ENCODE measurements at places on chromosomes 2 and 18.
A peak's percentile ranks its signal among the peaks of the same experiment; 100 is the strongest.

DNA sequence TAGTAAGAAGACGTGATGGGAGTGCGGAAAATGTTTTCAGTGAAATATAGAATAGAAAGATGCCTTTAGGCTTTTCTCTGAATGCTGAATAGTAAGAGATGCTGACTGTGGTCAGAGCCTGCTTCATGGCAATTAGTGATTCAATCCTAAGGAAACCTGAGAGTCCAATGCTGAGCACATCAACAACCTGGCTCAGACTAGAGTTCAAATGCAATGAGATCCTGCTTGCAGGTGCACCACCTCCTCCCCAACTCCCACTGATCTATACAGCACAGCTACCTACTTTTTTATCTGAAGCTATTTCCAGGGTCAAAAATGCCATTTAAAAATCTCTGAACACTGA is 65.4 kb downstream of the AAK1 start:
- DNase-seq, result no peak

- DNase-seq, result no peak
These were observed 312.4 kb upstream of the MC4R start for GRCh38 chr18:60684843-60685513.

DNA sequence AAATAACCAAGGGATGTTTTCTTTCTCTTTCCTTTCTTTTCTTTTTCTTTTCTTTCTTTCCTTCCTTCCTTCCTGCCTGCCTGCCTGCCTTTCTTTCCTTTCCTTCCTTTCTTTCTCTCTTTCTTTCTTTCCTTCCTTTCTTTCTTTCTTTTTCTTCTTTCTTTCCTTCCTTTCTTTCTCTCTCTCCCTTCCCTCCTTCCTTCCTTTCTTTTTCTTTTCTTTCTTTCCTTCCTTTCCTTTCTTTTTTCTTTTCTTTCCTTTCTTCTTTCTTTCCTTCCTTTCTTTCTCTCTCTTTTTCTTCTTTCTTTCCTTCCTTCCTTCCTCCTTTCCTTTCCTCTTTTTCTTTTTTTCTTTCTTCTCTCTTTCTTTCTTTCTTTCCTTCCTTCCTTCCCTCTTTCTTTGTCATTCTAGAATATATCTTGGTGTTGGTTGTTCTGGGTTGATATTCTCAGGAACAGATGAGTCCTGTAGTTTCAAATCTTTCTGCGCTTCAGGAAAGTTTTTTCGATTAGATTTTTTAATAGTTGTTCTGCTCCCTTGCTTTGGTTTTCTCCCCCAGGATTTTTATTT is 101.5 kb upstream of the FBXO11 start:
- no peak for DNase-seq

DNA sequence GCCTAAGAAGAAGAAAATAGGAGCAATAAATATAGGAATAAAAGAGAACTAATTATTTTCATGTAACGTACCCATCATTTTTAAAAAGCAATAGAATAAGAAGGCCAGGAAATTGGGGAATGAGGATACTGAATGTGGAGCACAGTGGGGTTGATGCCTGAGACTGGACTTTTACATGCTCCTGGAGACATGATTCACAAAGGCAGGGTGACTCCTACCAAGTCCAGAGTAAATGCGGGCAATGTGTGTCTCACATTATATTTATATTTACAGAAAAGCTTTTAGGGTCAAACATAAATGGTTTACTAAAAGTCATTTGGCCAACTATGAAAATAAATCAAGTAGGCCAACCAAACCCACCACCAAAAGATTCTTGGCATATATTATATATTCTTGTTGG is 87.9 kb upstream of the COL5A2 start:
- DNase-seq, result no peak

GRCh38 chr18:65988972-65989371 is 238.2 kb downstream of the CDH7 start:
- DNase-seq, result no peak

DNA sequence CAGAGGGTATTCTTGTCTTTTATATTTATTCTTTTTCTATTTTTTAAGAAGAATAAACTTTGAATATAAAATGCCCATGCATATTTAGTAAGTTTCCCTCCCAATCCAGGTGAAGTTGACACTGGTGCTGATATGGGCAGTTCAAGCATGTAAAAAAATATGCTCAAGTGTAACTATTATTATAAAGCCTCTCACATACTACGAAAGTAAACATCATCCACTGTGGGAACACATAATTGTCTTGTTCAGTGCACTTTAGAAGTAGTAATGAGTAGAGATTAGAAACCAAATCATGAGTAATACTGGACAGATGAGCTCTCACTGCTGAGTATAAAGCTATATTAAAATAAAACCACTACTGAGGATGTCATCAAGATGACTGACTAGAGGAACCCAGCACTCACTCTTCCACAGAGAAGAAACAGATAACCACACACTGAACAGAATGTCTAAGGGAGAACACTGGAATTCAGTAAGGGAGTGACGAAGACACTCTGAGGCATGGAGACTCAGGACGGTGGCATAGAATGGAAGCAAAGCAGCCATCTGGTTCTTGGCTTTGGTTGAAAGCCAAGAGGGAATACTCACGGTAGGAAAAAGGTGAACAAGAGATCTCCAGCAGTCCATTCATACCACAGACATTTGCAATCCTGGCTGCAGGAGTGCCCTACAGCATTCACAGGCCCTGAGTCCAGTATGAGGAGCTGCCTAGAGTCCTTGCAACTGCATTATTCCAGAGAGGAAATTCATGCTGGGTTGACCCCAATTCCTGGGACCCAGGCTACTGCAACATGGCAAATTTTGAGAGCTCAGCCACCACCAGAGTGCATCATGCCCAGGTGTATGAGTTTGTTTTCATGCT is 9.5 kb upstream of the FAM110C start:
- no peak for DNase-seq

- no peak for DNase-seq
These were observed 202.9 kb downstream of the ARL4C start for GRCh38 chr2:234293973-234294372.

GRCh38 chr2:7468955-7469354 is 551.7 kb downstream of the RNF144A start:
- no peak for DNase-seq

DNA sequence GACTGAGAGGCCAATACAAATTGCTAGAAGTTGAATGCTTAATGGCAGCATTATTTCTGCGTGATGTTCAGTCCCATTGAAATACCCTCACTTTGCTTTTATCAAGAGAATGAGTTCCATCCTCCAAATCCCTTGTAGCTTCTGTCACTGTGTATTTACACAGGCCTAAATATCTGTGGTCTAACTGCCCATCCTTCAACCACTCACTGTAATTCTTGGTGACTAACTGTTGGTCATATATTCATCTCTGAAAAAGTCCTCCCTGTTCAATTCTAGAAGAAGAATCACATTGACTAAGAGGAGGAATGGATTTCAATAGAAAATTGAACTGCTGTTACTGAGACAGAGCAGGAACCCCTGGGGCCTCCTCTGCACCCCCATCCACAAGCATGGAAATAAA is 74.2 kb upstream of the L3MBTL4 start:
- DNase-seq, result no peak

DNA sequence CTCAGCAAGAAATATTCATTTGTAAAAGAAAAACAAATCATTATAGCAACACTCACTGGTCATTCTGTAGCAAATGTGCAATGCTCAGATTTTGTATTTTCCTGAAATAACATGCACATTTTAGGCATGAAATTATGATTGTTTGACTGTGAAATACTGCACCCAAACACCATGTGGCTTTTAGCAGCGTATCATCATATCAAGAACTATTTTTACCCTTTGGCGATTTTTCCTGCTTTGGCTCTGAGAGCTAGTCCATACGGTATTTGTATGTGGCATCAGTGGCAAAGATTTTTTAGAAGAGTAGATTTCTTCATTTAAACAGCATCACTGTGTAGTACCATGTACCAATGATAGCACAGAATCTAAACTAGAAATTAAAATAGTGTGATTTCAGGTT is 493.1 kb downstream of the NR4A2 start:
- no peak for DNase-seq

DNA sequence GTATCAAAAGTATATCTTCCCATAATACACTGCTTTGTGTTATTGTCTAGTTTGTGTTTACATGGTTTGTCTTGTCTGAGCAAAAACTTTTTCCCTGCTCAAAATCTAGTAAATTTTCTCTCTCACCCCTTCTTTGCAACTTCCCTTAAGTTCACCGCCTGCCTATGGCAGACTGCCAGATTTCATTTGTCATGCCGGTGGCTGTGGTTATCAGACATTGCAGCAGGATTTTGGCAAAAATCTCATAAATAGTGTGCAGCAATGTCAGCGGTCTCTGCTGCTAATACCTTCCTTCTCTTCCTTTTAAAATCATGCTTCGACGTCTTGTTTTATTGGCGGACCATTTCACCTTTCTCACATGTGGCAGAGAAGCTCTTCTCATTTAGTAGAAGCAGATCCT is 45.6 kb upstream of the TMEM178A start:
- DNase-seq, result no peak

- DNase-seq, result peak; percentile 34
These were observed 43.1 kb downstream of the HS6ST1 start for GRCh38 chr2:128275498-128276045.

- DNase-seq, result no peak
These were observed 124.2 kb downstream of the TWIST2 start for GRCh38 chr2:238972146-238972445.

DNA sequence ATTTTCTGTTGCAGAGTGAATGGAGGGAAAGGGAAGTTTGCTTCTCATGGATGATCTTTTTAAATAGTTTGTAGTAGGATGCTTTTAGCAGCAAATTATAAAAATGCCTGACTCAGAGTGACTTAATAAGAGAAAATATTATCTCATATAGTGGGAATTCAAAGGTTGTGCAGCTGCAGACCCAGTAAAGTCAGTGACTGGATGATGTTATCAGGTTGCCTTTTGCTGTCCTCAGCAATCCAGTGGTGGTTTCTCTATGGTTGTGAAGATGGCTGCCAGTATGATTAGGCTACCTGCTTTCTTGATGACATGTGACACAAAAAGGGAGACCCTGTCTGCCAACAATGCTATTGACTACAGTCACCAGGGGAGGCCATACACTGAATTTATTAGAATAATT is 184.8 kb downstream of the DIS3L2 start:
- no peak for DNase-seq

DNA sequence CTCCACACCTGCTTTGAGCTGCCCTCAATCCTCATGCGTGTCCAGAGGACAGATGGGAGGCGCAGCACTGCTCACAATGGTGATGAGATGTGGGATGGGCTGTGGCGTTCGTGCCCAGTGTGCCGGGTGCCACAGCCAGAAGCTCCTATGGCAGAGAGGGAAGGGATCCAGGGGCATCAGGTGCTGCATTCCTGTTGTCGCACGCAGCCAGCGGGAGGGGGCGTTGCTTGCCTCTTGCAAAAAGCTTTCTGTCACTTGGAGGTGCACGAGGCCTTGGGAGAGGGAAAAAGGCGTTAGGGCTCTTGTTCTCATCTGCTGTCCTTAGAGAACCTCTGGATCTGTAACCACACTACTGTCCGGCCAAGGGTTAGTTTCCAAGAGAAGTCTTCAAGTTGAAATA is 29.2 kb upstream of the ALLC start:
- no peak for DNase-seq

- no peak for DNase-seq
These were observed 52.5 kb downstream of the SDC1 start for GRCh38 chr2:20172273-20173055.

GRCh38 chr2:222302178-222303018 is 3.6 kb upstream of the PAX3 start:
- DNase-seq, result no peak

DNA sequence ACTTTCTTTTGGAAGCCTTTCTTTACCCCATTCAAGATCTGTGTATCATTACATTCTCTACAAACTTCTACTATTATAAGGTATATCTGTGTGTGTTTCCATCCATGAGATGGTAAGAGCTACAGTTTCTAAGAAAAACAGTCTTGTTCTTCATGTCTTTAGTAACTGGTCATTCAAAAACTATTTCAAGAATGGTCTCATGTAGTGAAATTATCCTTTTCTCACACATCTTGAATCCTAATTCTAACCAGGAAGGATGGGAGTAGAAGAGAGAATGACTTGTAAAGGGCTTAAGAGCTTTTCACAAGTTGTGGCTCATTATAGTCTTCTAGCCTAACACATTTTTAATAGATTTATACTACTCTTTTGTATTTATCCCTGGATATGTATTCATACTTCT is 47.3 kb downstream of the ROCK1 start:
- no peak for DNase-seq

DNA sequence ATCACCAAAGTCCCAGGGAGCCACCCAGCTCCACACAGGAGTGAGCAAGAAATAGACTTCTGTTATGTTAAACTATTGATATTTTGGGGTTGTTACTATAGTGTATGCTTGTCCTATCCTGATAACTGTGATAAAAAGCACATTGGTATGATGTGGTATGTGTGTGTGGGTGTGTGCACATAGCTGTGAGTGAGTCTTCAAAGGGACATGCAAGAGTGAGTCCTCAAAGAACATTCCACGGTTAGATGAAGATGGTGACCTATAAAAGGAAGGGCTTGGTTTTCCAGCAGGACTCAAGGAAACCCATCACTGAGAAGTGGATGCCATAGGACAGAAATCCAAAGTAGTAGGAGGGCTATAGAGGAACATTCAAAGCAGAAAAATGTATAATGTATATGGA is 342.9 kb downstream of the TSN start:
- DNase-seq, result no peak

GRCh38 chr2:9004338-9005204 is 1.1 kb upstream of the MBOAT2 start:
- no peak for DNase-seq

- no peak for DNase-seq
These were observed 26.2 kb upstream of the SPOPL start for GRCh38 chr2:138475277-138475776.

DNA sequence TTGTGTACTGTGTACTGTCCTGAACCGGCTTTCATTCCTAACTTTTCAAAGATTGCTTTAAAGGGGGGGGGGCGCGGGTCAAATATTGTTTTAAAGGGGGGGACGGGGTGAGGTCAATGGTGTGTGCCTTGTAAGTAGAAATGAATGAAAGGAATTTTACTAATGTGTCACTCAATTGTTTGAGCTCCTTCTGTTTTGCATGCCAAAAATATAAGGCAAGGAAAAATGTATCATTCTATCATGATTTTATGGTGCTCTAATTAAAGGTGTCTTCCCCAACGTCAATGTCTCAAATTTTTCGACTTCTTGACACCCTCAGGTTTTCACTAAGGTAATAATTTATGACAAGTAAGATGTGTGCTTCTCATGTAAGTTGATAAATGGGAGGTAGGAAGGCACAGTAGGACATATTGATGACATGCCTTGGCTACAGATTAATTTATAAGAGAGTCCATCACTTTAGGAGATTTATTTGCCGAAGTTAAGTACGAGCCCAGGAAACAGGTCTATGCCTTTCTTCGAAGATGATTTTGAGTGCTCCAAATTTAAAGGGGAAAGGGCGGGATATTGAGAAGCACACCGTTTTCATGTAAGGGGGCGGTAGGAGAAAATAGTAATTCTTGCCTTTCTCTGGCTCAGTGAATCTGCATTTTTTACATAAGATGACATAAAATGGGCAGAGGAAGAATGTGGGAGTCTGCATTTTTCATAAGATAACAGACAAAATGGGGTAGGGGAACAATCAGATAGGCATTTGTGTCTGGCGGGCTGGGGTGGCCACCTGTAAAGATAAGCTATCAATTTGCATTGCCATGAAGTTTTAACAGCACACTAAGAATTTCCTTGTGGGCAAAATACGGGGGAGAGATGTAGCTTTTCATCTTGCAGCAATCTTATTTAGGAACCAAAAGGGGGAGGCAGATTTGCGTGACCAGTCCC is 1.2 kb upstream of the TRAPPC8 start:
- DNase-seq, result peak; percentile 11

GRCh38 chr2:234502285-234502918 is 5.5 kb upstream of the ARL4C start:
- DNase-seq, result no peak
